ENCODE measurements at places on chromosomes 1 and 21.

DNA sequence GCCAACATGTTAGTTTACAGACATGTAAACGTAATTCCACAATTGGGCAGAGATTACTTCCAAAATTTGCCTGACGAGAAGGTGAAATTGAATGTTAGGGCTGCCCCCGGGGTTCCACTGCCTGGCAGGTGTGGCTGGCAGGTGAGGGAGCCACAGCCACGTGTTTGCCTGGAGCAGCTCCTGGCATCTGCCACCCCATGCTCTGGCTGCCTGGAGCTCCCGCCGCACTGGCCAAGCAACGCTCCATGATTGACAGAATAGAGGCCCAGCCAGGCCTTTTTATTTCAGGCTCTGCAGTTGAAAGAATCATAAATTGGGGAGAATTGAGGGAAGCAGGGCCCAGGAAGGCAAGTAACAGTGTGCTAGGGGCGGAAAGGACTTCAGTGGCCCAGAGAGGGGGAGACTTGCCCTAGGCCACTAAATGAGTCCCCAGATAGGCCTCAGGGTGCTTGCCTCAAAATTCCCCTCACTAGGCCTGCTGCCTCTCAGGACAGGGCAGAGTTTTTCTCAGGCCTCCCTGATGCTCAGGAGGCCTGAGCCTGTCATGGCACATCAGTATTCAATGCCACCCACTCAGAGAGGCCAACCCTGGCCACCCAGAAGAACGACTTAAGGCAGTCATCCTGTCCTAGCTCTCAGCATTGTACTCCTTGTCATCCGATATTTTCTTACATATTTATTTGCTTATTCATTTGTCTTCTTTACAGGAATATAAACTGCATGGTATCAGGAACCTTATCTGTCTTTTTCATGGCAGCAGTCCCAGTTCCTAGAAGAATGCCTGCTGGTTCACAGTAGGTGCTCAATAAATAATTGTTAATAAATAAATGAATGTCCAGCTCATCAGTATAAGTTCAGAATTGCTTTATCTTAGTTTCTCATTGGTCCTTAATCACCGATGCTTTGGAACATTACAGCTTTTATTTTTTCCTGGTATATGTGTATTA lies 16.6 kb upstream of the S1PR1 start:
- DNase-seq: no peak

DNA sequence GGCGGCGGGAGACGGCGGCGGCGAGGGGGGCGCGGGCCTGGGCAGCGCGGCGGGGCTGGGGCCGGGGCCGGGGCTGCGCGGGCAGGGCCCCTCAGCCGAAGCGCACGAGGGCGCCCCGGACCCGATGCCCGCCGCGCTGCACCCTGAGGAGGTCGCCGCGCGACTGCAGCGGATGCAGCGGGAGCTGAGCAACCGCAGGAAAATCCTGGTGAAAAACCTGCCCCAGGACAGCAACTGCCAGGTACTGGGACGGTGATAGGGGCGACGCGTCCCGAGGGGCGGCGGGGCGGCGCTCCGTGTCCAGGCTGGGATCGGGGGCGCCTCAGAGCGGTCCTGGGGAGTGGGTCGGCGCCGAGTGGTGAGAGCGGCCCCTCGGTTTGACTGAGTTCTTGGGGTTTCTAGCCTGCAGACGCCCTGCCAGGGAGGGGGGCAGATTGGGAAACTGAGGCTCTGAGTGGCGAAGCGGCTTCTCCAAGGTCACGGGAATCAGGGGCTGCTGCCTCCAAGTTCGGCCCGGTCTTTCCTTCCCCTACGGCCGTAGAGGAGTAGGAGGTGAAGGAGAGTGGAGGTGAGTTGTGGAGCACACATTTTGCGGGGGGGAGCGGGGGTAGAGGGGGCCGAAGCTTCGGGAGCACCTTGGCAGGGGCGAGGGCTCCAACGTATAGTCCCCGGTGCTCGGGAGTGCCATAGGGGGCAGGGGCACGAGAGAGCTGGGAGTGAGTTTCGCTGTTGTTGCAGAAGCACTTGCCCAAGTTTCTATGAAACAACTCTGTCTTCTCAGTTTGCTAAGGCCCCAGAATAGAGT lies 508 bp downstream of the RAVER2 start:
- peak; percentile 45 for DNase-seq

GRCh38 chr1:6594977-6595740 lies 7.5 kb downstream of the KLHL21 start:
- DNase-seq: no peak

DNA sequence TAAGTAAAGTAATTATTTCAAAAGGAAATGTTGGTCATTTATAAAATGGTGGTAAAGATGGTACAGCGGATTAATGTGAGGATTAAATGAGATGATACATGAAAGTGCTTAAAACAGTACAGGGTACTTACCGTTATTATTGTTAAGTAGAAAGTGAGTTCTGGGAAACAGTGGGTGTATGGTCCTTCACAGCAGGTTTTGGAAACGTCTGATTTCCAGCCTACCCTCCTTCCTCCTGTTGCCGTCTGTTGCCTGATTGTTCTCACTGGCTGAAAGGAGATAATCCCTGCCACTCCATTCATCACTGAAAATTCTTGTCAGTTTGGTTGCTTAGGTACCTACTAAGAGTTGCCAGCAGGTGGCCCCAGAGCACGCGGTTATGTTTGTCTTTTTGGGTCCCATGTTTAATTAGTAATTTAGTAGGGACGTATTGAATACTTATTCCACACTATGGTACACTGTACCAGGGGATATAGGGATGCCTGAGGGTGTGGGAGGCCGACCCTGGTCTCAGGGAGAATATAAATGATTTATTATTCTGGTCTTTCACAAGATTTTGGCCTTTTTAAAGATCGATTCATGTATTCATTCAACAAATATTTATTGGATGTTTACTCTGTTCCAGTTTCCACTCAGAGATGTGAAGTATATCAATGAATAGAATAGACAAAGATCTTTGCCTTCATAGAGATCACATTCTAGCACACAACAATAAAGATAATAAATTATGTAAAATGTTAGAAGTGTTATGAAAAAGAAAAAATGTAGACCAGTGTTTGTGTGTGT lies 30.8 kb upstream of the RPTN start:
- DNase-seq: peak; percentile 76

GRCh38 chr21:42079939-42080787 lies 9.0 kb downstream of the UMODL1 start:
- peak; percentile 49 for DNase-seq

DNA sequence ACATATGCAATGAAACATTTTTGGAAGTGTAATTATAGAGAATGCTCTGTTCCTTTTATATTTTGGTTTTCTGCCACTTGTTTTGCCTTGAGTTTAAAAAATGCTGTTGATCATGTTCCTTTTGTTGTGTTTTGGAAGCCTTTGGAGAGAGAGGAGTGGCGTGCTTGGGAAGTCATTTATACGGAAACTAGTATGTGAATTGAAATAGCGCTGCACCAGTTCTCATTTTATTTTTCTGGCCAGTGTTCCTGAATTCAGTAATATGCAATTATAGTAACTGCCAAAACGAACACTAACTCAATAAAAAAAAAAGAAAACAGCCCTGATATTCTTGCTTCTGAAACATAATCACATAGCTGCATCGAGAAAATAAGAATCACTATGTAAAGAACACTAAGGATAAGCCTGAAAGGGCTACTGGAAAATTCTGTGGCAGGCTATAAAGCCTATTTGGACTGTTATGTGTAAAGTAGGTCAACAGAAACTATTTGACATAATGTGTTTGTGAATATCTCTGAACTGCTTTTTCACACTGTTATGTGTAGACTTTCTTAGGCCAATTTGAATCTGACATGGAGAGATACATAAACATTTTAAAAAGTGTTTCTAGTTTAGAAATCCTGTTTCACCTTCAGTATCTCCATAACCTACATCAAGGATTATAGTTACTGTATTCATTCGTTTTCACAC lies 742.0 kb downstream of the KCNT2 start:
- no peak for DNase-seq

DNA sequence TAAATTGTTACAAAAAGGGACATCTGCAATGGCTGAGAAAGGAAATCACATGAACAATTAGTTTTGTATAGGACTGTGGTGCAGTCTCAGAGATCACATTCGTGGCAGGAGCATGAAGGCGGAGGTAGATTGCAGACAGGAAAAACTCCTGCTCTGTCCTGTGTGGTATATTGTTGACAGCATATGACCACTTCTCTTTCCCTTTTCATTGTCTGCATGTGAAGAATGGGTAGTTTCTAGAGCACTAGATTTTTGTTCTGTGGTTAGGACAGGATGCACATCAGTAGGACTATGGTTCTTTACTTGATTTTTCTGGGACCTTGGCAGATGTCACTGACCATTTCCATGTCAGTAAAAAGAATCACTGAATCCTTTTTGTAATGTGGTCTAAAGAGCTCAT lies 625.9 kb upstream of the PKN2 start:
- no peak for DNase-seq

- no peak for DNase-seq
Observed at GRCh38 chr21:18986197-18986596, 582.6 kb upstream of the TMPRSS15 start.

DNA sequence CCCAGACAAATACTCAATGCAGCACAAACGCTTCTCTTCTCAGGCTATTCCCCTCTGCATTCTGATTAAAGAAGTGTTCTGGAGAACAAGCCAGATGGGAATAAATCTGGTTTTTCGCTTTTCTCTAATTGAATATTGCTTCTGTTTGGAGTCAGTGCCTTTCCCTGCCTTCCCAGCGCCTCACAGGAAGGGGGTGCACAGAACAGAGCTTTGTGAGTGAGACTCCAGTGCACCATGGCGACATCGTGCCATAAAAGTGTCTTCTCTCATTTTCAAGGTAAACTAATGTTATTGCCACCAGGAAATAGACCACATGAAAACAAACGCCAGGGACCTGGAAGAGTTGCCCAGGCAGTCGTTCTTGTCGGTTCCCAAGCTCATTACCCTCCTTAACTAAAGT lies 43.6 kb upstream of the SLC45A1 start:
- no peak for DNase-seq

DNA sequence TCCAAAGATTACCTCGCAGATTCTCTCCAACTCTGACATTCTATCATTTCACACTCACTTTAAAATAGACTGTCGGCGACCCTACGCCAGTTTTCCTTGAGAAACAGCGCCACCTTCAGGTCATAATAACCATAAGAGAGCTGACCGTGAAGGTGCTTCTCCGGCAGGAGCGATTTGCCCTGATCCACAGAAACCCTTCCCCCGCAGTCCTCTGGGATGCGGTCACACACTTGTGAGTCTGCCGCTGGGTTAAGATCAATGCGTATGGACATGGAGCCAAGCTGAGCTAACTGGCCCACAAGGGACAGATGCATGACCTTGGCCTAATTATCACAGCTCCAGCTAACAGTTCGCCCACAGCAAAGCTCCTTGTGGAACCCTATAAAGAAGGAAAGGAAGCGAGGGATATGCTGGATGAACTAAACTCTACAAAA lies 32.8 kb upstream of the IFNAR2 start:
- DNase-seq: peak; percentile 59

- DNase-seq: no peak
Observed at GRCh38 chr1:176187001-176187400, 20.1 kb downstream of the COP1 start.

DNA sequence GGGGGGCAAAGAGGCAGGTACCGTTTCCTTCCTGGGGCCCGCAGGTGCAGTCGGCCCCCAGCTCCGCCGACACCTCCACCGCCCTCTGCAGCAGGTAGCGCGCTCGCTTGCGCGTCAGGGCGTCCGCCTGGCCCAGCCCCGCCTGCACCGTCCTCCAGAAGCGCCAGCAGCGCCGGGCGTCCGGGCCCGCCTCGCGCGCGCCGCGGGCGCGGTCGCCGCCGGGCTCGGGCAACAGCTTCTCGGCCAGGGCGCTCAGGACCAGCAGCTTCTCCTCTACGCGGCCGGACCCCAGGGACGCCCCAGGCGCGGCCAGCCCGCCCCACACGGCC lies 863 bp downstream of the TARBP1 start:
- peak; percentile 79 for DNase-seq

DNA sequence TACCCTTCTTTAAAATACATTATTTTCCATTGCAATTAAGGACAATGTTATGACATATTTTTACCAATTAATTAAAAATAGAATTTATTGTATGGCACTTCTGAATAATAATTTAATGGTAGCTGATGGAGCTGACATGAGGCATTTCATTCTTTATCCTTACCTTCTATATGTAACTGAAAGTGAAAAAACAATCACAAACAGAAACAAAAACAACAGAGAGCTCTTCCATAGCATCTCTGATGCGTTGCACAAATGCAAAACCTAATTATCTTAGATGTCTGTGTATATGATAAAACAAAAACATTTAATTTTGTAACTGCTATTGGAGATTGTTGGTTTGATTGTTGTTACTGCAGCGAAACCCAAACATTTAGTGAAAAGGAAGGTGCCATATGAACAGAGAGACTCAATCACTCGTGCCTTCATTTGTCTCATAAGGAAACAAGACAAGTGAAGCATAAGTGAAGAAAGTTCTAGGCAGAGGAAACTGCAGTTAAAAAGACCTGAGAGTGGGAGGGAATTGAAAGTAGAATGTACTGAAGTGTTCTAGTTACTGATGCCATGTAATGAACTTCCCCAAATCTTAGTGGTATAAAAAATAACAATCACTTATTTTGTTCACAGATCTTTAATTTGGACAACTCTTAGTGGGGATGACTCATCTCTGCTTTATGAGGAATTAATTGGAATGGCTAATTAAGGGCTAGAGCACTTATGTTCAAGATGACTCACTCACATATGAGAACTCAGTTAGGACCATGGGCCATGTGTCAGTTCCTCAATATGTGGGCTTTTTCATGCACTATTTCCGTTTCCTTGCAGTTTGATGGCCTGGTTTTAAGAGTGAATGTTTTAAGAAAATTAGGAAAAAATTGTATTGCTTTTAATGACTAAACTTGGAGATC lies 245.0 kb upstream of the OLFM3 start:
- DNase-seq: no peak

DNA sequence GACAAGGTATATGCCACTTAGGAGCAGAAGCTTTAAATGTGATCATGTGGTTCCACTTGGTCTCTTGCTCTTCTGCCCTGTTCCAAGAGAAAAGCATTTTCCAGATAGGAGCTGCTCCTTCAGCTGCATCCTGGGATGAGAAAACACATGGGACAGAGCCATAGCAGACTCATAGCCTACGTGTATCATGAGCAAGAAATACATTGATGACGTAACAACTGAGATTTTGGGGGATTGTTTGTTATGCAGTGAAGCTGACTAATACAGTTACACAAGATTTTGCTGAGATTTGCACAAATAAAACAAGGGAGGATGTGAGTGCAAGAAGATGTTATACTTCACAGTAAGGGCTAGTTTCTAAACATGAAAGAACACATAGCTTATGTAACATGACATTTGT lies 36.0 kb upstream of the IRF2BP2 start:
- no peak for DNase-seq

DNA sequence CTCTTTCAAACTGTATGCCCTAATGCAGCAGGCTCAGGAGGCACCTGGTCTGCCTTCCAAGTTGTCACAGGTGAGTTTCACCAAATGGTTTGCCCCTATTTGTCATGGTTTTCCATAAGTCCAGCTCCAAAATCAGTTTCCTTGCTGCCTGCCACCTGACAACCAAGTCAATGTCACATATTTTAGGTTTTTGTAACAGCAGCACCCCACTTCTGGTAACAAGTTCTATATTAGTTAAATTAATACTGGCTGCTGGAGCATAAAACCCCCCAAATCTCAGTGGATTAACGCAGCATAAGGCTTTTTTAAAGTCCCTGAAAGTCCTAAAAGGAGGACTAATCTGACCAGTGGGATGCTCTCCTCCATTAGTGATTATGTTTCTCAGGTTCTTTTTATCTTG lies 200.7 kb downstream of the RRAGC start:
- DNase-seq: no peak
